ENCODE measurements at places on chromosomes 6 and 20. TPM values are rescaled to one million over a fixed set of nuclear protein-coding genes. Genes with fewer than 3 reads are reported as not detected.
A peak's percentile ranks its signal among the peaks of the same experiment; 100 is the strongest.

GRCh38 chr6:129793447-129793846, 67.7 kb downstream of the TMEM244 start:
- no peak overlapping the region for H3K4me3 ChIP-seq
- no peak for DNase-seq
- H3K36me3 ChIP-seq = no peaks in the 10 kb centered on the region
- no peaks in the 10 kb centered on the region for H3K27me3 ChIP-seq

GRCh38 chr6:49923826-49924225, 40.1 kb downstream of the DEFB114 start:
- H3K36me3 ChIP-seq = no peaks in the 10 kb centered on the region
- no peak overlapping the region for H3K27ac ChIP-seq
- H3K4me1 ChIP-seq = peaks cover 33% of the 10 kb centered on the region

DNA sequence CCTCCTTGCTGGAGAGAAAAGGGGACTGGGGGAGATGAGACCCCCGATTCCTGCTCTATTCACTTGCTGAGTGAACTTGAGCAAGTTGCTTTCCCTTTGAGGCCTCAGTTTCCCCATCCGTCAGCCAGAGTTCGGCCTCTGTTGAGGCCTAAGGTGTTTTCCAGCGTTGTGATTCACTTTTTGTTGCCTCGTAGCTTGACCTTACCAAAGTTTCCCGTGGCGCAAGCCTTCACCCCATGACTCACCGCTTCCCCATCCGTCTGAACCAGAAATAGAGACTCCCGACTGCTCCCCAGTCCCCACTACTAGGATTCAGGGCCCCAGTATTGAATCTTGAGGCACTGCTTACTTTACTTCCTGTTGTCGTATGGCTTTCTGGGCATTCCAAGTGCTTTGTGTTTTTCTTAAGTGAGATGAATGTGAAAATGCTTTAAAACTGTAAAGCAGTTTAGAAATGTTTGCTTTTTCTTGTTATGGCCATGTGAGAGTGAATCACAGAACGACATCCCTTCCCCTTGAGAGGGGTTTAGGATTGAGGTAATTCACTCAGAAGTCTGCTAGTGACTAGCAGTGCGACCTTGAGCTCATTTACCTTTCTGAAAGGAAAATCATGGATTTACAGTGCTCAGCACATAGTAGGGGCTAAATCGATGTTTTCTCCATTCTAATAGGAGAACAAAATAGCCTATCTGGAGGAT, 1.2 kb downstream of the CHMP4B start:
- peaks cover 15% of the 10 kb centered on the region for H3K4me1 ChIP-seq
- no peaks in the 10 kb centered on the region for H3K27me3 ChIP-seq
- peak overlapping the region; percentile 92 for H3K4me3 ChIP-seq

GRCh38 chr6:83546636-83547035, 34.3 kb downstream of the PRSS35 start:
- no peaks in the 10 kb centered on the region for H3K36me3 ChIP-seq
- no peak overlapping the region for H3K27ac ChIP-seq
- no peak overlapping the region for H3K4me3 ChIP-seq
- no peaks in the 10 kb centered on the region for H3K27me3 ChIP-seq

DNA sequence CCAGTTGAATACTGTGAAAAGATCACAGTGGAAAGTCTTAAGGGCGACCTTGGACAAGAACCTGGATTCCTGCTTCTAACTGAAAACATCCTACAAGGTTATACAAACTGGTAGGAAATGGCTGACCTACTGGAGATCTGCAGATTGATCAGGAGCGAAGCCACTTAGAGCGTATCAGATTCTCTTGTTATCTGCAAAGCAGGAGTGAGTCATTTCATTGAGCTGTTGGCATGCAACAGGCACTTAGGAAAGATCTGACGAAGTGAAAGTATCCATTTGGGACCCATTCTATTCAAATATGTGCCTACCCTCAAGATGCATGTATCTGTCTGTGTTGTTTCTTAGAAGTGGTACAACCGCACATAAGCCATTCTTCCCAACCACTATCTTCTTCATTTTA, 131.2 kb upstream of the RIN2 start:
- no peak for DNase-seq
- H3K4me3 ChIP-seq = no peak overlapping the region
- no peak overlapping the region for H3K27ac ChIP-seq
- peaks cover 8% of the 10 kb centered on the region for H3K4me1 ChIP-seq

Gene COL21A1
- 4.4 TPM for total RNA-seq

Gene PDE7B
- not detected for total RNA-seq

Gene MUCL3
- total RNA-seq = 0.21 TPM
